ENCODE measurements at places on chromosomes 2 and 18.

DNA sequence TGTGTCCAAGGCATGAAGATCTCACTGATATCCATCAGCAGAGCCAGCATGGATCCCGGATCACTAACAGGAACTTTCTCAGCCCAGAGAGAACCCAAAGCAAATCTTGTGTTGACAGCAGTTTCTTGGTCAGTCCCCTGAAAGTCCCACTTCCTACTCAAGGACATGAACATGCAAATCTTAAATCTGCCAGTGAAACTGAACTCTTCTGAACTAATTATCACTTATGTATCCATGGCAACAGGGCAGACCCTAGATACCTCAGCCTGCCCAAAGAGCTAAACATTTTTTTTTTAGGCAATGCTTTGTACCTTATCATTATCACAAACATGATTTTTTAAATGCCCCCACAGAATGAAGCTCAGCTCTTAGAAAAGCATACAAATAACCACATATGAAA is 127.8 kb upstream of the DDX18 start:
- no peak for DNase-seq

DNA sequence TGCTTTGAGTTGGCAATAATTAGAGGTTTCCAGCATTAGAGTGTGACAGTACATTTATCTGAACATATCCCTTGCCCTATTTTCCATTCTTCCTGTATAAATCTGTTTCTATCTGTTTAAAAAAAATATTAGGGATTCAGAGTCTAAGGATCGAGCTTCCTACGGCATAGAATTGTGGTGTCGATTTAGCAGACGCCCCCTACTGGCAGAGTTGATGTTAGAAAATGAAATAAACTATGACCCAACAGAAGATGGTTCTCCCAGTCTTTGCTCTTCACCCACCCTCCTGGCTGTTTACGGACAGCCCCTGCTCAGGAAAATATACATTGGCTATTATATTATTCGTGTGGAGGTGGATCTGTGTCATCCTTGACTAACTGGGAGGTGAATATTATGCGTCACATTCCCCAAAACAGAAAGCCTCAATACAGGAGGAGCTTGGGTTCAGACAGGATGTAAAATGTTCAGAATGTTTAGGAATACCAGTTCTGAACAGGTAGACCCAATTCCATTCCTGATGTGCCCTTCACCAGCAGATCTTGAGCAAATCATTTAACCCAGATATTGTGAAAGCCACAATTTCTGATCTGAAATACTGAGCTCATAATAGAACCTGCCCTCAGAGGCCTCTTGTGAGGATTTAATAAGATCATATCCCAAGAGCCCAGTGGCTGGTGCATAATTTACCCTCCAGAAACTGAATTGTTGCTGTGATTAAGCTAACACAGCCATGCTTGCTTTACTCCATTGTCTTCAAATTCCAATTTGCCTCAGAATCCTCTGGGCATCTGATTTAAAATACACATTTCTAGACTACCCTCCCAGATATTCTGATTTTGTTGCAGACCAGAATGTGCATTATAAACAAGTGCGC is 10.8 kb upstream of the ERMN start:
- peak; percentile 69 for DNase-seq

- DNase-seq = no peak
Measured at GRCh38 chr18:8455661-8456614, 153.3 kb upstream of the RAB12 start.

DNA sequence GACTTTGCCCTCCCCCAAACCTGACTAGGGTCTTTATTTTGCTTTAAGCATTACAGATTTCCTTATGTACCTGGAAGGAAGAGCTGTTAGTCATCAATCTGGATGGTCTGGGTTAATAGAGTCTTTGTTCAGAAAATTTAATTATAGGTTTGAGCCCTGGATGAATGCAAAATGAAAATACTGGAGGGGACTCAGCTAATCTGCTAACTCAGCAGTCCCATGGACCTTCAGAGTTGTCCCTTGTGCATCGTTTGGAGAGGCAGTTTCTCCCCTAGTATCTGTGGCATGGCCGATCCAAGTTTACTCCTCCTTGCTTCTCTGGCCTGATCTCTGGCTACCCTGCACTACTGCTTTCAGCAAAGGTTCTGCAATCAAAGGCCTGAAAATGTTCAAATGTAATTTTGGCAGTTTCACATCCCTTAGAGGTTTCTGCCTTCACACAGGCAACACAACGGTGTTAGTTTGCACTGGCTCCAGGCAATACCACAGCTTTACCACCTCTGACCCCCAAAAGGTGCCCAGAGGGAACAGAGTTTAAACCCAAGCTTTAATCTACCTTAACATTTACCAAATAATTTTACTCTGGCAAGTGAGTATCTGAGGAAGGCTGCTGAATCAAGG is 134.3 kb downstream of the THADA start:
- no peak for DNase-seq

- DNase-seq = peak; percentile 73
Measured at GRCh38 chr2:76953733-76954347, 568.3 kb downstream of the LRRTM4 start.

- DNase-seq = no peak
Measured at GRCh38 chr2:205427112-205427511, 255.2 kb upstream of the NRP2 start.

Measured in testis (tissue), 5 donors.